C1 segment of cervical spinal cord (tissue), 14 donors: ENCODE measurements at places on chromosomes 13 and 19.

DNA sequence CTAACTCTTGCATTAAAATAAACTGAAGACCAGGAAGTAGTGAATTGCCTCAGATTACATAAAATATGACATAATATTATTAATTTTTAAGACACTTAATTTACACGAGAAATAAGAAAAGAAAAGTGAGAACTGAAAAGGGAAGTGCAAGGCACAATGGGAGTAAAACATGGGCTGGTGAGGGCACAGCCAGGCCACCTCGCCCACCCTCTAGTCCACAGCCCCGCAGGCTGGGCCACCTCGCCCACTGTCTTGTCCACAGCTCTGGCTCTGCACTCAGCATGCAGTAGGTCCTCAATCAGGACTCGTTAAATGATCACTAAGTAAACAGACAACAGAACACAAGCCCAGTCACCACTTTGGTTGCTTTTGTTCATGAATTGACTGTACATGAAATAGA lies 67.8 kb upstream of the ARHGEF7 start:
- no peak for DNase-seq

GRCh38 chr13:44395976-44396694 lies 22.5 kb downstream of the SERP2 start:
- DNase-seq: no peak

GRCh38 chr19:16330368-16330801 lies 5.8 kb downstream of the KLF2 start:
- DNase-seq: no peak

- DNase-seq: no peak
Measured at GRCh38 chr19:49666120-49666444, 349 bp downstream of the BCL2L12 start.

- no peak for DNase-seq
Measured at GRCh38 chr13:21632196-21632595, 28.2 kb upstream of the MICU2 start.

- peak; percentile 33 for DNase-seq
Measured at GRCh38 chr19:52336117-52336790, at the start of gene ZNF610. ZNF610 (plus strand) TSS chr19:52336243; CDS start chr19:52349173, 12,930 bp downstream.

DNA sequence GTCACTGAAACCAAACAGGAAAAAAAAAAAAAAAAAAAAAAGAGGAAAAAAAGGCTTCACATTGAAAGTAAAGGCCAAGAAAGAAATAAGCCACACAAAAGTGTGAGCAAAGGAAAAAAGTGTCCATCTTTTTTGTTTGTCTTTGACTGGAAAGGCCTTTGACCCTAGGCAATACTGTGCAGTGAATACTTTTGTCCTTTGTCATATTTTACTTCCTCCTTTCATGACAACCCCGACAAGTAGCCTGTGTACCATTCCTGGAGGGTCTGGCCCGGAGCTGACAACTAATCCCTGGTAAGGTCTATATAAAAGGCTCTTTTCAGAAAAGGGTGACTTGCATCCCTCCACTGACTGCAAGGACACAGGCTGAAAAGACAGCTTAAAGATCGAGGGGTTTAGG lies 12.9 kb upstream of the MICU2 start:
- no peak for DNase-seq
